Suprapubic skin (tissue), 4 donors: ENCODE measurements at places on chromosomes 16 and 17.
A peak's percentile ranks its signal among the peaks of the same experiment; 100 is the strongest.

DNA sequence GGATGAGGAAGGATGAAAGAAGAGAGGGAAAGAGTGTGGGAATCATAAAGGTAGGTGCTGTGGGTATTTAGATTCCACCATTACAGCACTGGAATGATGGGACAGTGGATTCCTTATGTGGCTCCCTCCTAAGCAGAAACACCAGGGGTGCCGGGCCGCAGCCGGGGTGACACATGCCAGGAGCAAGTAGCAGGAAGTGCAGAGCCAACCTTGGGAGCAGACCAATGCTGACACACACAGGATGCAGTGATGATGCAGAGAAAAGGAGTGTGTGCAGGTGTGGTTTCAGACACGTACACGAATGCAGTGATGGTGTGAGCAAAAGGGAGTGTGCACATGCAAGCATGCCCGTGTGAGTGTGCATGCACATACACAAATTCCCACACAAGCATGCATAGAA is 338.0 kb downstream of the SLC39A11 start:
- DNase-seq: no peak

DNA sequence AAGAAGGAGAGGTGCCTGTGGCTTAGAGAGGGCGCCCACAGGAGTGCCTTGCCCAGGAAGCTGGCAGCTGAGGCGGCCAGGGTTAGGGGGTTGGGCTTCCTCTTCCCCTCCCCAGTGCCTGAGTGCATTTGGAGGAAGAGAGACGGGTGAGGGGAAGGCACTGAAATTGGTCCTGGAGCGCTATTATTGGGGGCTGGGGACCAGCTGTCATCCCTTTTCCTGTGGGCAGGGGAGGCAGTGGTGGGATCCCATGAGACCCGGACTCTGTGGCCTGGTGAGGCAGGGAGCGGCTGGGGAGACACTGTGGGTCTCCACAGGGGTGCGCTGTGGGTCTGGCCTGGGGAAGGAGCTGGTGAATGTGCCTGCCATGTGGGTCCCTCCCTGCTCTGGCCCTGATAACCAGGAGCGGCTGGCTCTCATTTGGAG is 259.7 kb downstream of the SEC14L1 start:
- DNase-seq: no peak

- DNase-seq: no peak
Measured at GRCh38 chr17:2532146-2532720, 20.5 kb upstream of the METTL16 start.

- DNase-seq: no peak
Measured at GRCh38 chr17:917391-917811, 62.2 kb downstream of the NXN start.

DNA sequence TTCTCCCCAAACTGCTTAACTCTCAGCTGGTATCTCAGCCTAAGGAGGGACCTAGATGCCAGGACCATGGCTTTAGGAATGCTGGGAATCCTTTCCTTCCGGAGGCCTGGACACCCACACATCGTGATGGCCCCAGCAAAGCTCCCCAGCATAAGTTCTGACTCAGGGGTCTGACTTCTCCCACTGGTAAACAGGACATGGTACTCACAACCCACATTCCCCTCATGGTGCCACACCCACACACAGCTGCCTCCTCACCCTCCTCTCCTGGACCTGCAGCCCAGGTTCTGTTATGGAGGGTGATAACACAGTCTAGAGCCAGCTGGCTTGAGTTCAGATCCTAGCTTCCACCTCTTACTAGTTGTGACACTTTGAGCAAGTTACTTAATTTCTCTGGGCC is 719 bp upstream of the RNF227 start:
- no peak for DNase-seq

GRCh38 chr16:57563761-57564160 is 21.3 kb downstream of the ADGRG5 start:
- no peak for DNase-seq

GRCh38 chr17:74177018-74177450 is 26.4 kb upstream of the RPL38 start:
- no peak for DNase-seq

DNA sequence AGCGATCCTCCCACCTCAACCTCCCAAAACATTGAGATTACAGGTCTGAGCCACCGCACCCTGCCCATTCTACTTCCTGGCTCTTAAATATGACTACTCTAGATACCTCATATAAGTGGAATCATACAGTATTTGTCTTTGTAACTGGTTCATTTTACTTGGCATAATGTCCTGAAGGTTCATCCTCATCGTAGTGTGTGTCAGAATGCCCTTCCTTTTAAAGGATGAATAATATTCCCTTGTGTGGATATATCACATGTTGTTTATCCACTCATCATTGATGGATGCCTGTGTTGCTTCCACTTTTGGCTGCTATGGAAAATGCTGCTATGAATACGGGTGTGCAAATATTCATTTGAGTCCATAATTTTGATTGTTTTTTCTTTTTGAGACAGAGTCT is 5.7 kb upstream of the CETP start:
- no peak for DNase-seq

DNA sequence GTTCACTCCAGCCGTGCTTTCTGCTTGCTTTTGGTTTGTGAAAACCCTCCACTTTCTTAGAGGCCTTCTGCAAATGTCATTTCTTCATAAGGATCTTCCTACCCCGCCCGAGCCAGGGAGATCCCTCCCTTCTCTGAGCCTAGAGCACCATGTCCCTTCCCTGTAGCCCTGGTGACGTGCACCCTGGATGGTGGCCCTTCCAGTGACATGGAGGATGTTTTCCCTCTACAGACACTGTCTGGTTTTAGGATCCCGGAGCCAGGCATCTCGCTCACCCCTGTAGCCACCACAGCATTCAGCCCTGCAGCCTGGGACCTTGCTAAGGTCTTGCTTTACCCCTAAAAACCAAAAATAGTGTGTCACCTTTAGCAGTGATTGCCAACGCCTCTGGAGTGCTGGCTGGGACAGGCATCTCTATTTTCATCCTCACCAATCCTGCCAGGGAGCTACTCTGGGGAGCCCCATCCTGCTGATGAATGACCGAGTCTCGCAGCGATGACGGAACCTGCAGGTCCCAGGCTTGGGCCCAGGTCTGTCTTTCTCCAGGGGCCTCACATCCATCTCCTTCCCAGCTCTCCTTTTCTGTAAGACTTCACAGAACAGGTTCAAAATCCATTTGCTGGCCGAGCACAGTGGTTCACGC is 394.1 kb upstream of the TNRC6C start:
- peak; percentile 55 for DNase-seq

GRCh38 chr16:49716339-49716934 is 139.5 kb downstream of the ZNF423 start:
- DNase-seq: no peak

DNA sequence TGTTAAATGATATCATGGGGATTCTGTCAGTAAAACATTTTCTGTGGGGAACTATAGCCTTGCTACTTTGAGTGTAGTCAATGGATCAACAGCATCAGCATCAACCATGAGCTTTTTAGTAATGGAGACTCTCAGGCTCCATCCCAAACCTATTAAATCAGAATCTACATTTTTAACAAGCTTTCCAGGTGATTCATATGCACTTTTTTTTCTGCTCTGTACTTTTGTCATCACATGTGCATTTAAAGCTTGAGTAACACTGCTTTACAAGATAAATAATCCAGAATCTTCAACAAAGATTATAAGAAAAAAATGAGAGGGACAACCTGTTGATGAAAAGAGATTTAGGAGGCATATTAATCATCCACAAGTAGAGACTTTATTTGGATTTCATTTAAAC is 23.5 kb downstream of the NUP93 start:
- DNase-seq: no peak

GRCh38 chr17:6430769-6431168 is 4.2 kb downstream of the AIPL1 start:
- no peak for DNase-seq

DNA sequence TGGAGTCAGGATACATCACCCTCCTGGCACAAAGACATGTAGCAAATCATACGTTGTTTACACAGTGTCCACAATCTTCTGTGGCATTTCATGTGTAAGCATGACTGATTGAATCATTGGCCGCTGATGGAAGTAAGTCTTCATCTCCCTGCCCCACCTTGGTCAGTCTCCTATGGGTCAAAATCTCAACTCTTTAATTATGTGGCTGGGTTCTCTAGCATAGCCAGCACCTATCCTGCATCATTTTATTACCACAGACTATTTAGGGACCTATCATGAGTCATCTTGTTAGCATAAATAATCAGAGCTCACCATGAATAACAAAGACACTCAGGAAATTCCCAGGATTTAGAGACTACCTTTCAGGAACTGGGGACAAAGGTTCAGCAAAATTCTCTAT is 15.9 kb downstream of the TANC2 start:
- no peak for DNase-seq
